ENCODE measurements at places on chromosomes 1 and 21.
A peak's percentile ranks its signal among the peaks of the same experiment; 100 is the strongest.

GRCh38 chr1:77313491-77313890 is 31.7 kb downstream of the AK5 start:
- DNase-seq: peak; percentile 29

DNA sequence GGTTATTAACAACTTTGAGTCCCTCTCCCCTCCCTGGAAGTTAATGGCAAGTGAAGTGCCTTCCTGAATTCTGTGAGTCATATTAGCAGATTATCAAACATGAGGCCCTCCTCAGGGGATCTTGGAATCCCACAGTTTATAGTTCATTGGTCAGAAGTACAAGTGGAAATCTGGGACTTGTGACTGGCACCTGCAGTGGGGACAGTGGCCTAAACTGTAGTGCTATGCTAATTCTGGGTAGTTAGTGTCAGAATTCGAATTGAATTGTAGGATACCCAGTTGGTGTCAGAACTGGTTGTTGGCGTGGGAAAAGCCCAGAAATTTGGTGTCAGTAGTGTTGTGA is 26.2 kb downstream of the ZYG11B start:
- no peak for DNase-seq

- peak; percentile 65 for DNase-seq
These were observed 2.1 kb downstream of the FHAD1 start for GRCh38 chr1:15249081-15249480.

- DNase-seq: peak; percentile 53
These were observed 10.7 kb downstream of the PIGR start for GRCh38 chr1:206935491-206936067.

DNA sequence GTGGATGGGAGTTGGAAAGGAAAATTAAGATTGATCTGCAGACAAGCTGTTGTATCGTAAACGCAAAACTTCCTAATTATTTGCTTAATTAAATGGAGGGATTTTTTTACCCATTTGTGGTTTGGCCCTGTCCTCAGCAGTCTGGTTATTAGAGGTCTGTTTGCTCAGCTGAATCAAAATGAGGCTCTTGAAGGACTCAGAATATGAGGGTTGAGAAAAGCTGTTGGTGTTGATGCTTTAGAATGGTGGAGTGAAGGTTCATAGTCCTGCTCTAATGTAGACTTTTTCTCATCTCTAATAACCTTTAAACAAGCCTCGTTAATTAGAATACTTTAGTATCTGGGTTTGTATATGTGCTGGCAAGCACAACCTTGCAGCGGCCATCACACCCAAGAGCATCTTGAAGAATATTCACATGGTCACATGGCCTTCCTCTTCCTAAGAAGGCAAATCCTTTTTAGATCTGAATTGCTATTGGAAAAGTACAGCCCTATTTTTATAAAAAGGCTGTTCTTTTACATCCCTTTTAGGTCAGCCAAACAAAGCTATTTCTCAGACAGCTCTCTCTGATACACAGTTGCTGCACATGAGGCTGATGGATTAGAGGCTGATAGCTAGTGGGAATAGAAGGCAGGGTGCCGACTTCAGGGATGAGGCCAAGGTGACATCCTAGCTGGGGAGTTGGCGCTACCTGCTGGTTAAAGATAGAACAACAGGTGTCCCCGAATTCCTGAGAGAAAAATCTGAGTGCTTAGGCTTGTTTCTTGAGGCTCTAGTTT is 53.8 kb downstream of the MACF1 start:
- DNase-seq: peak; percentile 62

DNA sequence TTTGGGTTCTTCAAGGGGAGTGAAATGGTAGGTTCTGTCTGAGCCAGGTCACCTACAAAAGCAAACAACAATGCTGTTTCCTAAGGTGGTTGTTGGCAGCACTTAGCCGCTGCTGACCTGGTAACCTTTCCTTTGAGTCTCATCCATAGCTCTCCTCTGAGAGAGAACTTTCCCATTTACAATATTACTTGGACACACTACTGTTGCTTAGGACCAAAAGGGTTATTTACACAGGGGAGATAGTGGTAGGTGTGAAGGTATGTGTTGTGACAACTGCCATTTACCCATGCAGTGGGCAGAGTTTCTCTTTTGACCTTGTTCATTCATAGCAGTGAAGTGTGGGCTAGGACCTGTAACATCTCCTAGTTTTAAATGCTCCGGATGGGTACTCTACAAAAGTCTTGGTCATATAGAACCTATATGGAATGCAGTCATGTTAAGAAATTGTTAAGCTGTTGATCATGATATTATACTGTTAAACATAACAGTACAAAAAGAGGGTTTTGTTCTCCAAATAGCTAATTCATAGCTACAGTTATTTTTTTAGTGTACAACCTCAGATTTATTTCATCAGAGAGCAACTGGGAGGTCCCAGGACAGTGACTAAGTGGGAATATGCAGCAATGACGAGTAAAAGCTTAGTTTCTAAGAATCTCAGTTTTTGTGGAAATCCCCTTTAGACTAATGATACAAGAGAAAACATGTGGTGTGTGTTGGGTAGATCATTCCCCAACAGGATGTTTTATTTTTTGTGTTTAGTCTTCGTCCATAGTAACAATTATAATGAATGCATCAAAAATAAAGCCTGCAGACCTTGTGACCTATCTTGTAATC is 219.7 kb downstream of the NFIA start:
- no peak for DNase-seq

GRCh38 chr1:218397752-218398339 is 52.7 kb downstream of the TGFB2 start:
- no peak for DNase-seq
